ENCODE measurements at places on chromosomes 5 and 9. TPM values are rescaled to one million over a fixed set of nuclear protein-coding genes. Genes with fewer than 3 reads are reported as not detected.

DNA sequence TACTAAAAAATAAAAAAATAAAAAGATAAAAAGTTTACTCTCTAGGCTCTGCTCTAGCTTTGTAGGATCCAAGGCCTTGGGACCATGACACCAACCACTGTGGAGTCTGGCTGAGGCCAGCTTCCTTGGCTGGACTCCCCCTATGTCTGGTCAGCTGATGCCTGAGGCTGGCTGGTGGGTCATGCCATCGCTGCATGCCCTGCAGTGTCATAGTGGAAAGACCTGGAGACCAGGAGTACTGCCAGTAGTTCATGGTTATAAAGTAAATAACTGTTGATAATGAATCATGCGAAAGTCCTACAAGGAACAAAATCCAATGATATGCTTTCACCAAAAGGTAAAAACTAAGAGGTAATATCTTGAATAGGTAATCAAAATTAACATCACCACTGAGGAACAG lies 43.2 kb downstream of the GARNL3 start:
- DNase-seq: no peak
- no peak overlapping the region for H3K4me3 ChIP-seq
- H3K27ac ChIP-seq: no peak overlapping the region
- no peaks in the 10 kb centered on the region for H3K4me1 ChIP-seq

DNA sequence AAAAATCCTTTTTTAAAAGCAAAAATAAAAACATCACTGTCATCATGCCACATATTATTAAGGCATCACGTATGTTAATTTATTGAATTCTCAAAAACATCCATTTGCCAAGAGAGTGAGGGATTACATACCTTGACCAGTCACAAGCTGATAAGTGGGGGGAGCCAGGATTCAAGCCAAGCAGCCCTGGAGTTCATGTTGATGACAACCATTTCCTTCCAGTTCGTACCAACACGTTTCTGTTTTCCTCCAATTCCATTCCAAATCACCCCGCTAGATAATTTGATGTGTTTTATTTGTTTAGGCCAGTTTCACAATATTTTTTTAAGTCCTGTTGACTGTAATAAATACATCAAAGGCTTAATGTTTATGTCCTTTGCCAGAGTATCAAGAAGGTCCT lies 53.0 kb downstream of the SLC1A3 start:
- H3K27ac ChIP-seq: peak overlapping the region; percentile 83
- DNase-seq: no peak
- no peak overlapping the region for H3K4me3 ChIP-seq
- no peaks in the 10 kb centered on the region for H3K27me3 ChIP-seq
- H3K36me3 ChIP-seq: no peaks in the 10 kb centered on the region

- no peak overlapping the region for H3K27ac ChIP-seq
- H3K4me1 ChIP-seq: peaks cover 22% of the 10 kb centered on the region
- H3K36me3 ChIP-seq: peaks cover 5% of the 10 kb centered on the region
- H3K4me3 ChIP-seq: no peak overlapping the region
- no peaks in the 10 kb centered on the region for H3K27me3 ChIP-seq
Observed at GRCh38 chr5:147431586-147431985, 78.3 kb downstream of the DPYSL3 start.

- no peaks in the 10 kb centered on the region for H3K36me3 ChIP-seq
- no peaks in the 10 kb centered on the region for H3K27me3 ChIP-seq
- DNase-seq: no peak
- H3K4me3 ChIP-seq: no peak overlapping the region
Observed at GRCh38 chr5:50575740-50576139, 90.7 kb upstream of the PARP8 start.

Gene CD72
- total RNA-seq: 1.3 TPM

Measured in spinal cord (tissue), 10 donors.